GM18507 (cell line): ENCODE measurements at places on chromosomes 6 and 20.

DNA sequence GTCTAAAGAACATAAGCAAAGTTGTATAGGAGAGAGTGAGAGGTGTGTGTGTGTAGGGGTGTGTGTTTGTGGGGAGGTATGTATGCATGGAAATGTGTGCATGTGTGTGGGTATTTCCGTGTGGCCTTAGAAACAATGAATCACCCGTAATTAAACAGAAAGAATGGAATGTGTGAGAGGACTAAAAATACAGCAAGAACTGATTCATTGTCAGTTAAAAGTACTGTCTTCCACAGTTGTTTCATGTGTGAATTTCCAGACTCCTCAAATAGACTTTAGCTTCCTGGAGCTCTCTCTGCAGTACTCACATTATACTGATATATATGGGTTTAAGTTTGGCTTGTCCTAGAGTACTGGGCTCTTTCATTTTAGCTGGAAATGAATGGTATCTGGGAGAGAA lies 145.7 kb downstream of the RIMS1 start:
- DNase-seq = no peak

- peak; percentile 20 for DNase-seq
Observed at GRCh38 chr20:37575884-37576283, 48.2 kb upstream of the BLCAP start.

- DNase-seq = no peak
Observed at GRCh38 chr6:135266675-135267074, 85.6 kb downstream of the MYB start.

DNA sequence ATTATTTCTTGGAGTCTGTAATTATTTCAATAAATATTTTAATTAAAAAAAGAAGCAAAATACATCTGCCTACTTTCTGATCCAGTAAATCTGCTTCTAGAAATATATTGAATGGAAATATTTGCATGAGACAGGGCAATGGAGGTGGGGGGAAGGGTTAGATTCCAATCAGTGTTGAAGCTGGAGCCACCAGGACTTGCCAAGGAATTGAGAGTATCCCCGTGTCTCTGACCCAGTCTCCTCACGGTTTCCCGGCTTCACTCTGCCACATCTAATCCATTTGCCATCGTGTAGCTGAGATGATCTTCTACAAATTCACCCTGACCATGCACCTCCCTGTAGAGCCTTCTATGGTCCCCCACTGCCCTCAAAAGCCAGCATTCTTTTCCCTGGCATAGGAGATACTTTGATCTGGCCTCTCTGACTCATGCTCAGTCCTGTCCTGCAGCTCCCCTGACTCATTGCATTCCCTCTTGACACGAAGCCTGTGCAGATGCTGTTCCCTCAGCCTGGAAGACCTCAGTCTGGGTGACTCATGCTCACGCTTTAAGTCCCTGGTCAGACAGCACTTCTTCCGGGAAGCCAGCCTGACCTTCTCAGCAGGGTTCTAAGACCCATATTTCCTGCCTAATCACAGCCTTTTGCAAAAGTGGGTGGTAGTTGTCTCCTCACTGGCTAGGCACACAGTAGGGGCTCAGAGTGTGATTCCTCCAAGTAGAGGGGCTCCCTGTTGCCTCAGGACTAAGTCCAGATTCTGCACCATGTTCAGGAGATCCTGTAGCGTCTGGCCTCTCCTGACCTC lies 23.0 kb upstream of the FKBP1A start:
- no peak for DNase-seq

GRCh38 chr6:76862936-76863335 lies 600.4 kb downstream of the HTR1B start:
- DNase-seq = no peak

- no peak for DNase-seq
Observed at GRCh38 chr6:141398949-141399348, 733.8 kb upstream of the GJE1 start.
